ENCODE measurements at places on chromosomes 5 and 9.

GRCh38 chr9:69443178-69443577 is 118.2 kb downstream of the ENTREP1 start:
- no peak for DNase-seq

DNA sequence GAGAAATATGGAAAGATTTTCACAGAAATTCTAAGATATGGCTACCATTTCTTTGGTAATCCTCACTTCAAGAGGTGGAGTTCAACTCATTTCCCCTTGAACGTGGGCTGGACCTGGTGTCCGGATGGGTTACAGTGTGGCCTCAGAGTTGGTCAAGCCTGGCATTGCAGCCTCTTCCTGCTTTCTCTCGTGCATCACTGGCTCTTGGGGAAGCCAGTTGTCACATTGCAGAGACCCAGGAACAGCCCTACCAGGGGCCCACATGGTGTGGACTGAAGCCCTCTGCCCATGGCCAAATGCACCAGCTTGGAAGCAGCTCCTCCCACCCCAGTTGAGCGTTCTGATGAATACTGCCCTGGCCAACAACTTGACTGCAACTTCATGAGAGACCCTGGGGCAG is 47.7 kb upstream of the FCN1 start:
- DNase-seq: no peak

DNA sequence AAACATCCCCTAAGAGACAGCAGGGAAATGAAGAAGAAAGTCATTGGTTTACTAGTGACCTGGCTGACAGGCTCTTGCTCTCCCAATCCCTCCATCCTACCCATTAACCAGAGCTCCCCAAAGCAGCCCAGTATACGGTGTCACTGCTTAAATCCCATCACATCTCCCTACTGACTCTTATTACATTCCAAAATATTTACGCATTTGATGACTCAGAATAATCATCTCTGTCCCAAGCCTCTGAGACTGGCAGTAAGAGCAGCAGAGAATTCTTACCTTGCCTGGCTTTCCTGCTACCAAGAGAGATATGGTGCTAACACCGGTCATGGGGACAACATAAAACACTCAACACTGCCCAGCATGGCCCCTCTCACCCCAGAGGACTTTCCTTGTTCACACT is 20.2 kb upstream of the WHRN start:
- no peak for DNase-seq

- no peak for DNase-seq
Observed at GRCh38 chr9:137323531-137324331, 21.7 kb upstream of the NRARP start.

DNA sequence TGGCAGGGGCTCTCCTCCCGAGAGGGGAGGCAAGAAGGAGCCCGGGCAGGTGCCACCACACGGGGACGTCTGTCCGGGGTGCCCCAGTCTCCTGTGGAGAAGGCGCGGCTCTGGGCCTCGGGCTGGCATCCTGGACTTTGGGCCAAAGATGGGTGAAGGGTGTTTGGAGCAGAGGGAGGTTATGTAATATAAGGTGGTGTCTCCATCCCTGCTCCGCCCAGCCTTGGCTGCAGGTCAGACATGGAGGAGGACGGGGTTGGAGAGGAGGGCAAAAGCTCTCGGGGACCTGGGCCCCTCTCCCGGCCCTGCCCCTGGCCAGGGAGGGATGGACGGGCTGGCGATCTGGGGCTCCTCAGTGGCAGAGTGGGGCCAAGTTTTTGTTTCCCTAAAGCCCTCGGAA is 1.2 kb upstream of the SOHLH1 start:
- DNase-seq: no peak

DNA sequence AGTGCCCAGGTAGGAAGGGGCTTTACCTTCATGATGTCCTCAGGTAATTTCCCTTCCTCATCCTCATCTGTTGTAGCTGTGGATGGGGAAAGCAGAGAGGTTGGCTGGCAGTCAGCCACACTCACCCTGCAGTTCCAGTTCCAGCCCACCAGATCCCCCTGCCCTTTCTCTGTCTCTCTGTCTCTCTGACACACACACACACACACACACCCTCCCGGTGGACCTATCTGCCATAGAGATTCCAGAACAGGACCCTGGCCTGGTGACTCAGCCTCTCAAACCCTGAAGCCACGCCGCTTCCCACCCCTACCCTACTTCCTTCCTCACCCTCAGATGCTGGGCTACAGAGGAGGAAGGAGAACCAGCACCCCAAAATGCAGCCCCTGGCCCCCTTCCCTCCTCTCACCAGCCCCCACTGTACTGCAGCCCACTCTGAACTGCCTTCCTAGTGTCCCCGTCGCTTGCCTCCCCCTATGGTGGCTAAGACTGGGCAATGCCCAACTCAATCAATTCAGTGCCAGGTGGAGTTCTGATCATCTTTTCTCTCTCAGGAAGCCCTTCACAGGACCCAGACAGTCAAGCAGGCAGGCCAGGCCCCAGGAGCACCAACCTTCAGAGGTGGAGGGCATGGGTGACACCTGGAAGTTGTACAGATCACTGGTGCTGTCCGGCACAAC is 4.8 kb downstream of the IRF1 start:
- DNase-seq: no peak

GRCh38 chr5:60262576-60263295 is 369.2 kb upstream of the PDE4D start:
- no peak for DNase-seq

DNA sequence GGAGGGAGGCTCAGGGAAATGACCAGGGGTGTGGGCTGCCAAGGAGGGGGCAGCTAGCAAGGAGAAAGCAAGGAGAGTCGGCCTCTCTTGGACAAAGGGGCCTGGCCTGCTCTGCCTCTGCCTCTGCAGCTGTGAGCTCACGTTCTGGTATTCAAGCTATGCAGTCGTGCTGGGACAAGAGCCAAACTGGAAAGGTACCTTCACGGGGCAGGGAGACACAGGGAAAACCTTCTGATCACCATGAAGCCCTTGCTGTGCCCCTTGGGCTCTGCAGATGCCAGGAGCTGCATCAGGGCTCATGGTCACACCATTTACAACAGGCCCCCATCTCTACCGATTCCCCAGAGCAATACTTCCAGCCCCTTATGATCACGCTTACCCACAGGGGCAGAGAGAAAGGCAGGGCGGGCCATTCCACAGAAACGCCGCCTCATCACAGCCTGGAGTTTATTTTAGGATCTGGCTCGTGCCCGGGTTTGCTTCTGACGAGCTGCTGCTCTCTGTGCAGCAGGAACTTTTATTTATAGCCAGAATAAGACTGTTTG is 63.2 kb downstream of the PRRT1B start:
- DNase-seq: no peak

DNA sequence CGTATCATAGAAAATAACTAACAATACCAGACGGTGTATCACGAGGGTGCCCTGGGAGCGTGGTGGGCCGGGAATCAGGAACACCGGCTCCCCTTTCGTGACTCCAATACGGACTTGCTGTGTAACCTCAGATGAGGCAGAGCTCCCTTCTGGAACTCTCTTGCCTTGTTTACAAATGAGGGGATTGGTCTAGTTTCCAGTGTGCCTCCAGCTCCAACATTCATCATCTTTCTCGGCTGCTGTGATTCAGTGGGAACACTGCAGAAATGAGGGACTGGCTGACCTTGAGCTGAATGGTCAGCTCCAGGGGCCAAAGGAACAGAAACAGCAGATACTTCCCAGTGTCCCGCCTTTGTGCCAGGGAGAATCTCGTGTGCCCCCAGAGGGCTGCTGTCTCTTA is 22.6 kb upstream of the TGFBI start:
- DNase-seq: no peak

- DNase-seq: no peak
Observed at GRCh38 chr5:138408023-138408422, 30.8 kb upstream of the REEP2 start.

DNA sequence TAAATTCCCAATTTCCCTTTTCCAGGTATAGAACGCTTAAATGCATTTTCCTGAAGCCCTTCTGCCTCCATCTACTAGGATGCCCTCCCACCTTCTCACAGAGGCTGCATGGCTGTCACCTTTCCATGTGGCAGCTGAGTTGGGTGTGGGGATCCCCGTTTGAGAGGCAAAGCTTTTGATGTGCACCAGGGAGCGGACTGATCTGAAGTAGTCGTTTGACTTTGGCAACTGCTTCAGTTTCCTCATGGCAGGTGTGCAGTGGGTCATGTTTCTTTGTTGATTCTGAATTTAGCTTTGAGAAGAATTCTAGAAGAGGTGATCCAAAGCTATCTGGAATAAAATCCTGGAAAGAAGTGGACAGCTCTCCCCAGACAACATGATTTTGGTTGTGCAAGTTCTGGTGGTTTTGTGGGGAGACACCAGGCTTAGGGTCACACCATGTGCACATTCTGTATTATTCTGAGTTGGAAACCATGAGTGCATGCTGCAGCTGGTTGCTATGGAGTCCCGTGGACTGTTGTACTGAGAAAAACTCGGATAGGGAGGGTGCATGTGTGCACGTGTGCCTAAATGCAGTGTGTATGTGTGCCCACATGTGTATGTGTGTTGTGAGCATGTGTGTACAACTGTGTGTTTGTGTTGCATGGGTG is 63.5 kb downstream of the GADD45G start:
- no peak for DNase-seq

GRCh38 chr5:133119233-133119711 is 67.5 kb downstream of the HSPA4 start:
- DNase-seq: no peak

Data from stimulated activated CD8-positive, alpha-beta memory T cell treated with anti-CD3 and anti-CD28 coated beads, Interleukin-15, amount 100 ng/mL, for 24 hours (primary cell).